Activated T-cell treated with anti-CD3 and anti-CD28 coated beads for 1 hour (primary cell): ENCODE measurements at places on chromosomes 3 and 15.

DNA sequence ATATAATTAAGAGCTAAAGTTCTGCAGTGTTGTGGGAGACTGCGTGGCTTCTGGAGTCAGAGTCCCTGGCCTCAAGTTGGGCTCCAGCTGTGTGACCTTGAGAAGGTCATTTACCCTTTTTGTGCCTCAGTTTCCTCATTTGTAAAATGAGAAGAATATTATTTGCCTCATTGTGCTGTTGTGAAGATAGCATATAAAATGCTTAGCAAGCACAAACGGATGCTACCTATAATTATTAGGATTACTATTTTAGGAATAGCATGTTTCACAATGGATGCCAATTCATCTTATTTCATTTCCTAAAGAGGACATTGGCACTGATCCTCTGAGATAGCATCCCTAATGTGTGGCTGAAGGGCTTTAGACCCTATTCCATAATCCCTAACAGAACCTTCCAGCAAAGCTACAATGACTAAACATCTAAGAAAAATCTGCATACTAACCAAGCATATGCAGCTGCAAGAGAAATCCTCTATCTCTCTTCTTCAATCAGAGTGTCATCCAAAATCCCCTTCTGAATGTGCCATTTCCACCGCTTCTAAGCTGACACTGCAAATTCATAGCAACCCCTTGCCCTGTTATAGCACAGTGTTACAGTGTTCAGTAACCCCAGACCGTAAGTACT lies 148.3 kb downstream of the RBMS3 start:
- DNase-seq = no peak

DNA sequence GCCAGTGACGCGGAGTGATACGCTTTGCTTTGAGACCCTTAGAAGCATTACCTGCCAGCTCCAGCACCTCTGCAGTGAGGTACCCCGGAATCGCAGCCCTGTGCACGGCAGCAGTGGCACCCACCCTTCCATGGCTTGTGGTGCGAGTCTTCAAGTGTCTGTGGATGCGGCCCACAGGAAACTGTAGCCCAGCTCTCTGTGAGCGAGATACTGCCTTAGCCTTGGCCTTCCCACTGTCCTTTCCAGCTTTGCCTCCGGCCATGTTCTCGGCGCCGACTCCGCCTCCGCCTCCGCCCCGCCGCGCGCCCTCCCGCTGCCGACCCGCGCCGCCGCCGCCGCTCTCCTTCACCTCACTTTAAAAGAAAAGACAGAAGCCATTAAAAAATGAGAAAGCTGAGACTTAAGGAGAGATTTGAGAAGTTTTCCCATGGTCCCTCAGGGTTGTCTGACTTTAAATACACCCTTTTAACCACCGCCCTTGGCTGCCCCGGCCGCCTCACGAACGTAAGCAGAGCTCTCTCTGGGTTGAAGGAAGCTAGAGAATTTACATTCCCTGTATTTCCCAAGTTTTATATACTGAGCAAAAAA lies 78.5 kb upstream of the FAM174B start:
- DNase-seq = no peak

DNA sequence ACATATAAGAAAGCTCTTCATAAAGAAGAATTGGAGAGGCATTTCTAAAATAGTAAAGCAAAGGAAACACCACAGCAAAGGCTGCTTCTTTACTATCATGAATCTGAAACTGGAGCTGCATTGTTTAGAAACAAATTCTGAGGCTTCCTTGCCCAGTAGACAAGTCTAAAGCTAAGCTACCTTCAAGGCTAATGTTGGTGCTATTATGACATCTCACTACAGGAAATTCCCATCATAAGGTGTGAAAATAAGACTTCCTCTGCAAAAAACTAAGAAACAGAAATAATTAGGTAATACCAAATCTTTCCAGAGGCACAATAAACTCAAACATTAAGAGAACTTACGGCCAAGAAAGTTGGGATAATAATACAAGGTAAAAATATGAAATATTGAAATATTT lies 89.9 kb upstream of the P3H2 start:
- DNase-seq = no peak

- no peak for DNase-seq
These were observed 21.8 kb upstream of the CLDN16 start for GRCh38 chr3:190366133-190366532.

GRCh38 chr3:109831403-109831802 lies 494.1 kb upstream of the DPPA4 start:
- DNase-seq = no peak

DNA sequence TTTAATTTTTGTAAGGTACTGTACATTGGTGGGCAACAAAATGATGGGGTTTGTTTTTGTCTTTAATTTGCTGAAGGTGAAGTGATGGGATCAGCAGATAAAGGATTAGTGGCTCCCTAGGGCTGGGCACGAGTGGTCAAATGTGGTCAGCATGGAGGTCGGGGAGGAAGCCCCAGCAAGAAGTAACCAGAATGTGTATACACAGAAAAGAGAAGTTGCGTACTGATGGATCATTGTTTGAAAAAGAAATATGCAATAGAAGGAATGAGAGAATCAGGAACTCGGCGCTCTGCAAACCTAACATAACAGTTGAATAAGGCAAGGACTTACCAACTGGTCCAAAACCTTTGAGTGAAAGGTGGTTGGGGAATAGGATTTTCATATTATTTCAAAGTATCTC lies 1.5 kb downstream of the TMOD2 start:
- no peak for DNase-seq
